CD4-positive, alpha-beta T cell treated with Interleukin-1 beta for 1 hour (primary cell): ENCODE measurements at places on chromosomes 1 and 21.

- no peak for DNase-seq
These were observed 4.2 kb downstream of the SPATA46 start for GRCh38 chr1:162372159-162373071.

DNA sequence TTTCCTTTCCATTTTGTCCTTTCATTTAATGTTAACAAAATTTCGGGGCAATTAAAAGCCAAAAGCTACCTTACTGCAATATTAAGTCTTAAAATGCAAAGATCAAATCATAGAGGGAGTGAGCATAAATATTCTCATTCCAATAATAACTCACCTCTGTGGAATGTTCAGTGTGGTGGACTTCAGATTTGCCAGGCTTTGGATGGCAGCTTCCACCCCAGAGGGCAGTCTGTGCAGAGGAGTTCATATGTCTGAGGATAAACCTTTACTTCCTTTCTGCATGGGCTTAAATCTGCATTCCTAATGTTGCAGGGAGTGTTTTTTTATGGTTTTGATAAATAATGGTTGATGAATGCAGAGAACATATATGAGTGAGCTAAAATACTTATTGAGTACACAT is 16.3 kb downstream of the KIAA0040 start:
- no peak for DNase-seq

- DNase-seq: no peak
These were observed 526.9 kb downstream of the MATN1 start for GRCh38 chr1:30196457-30196856.

GRCh38 chr21:41466024-41466820 is 40.2 kb downstream of the MX1 start:
- no peak for DNase-seq

GRCh38 chr1:173603056-173603591 is at the start of gene SLC9C2:
Gene SLC9C2, minus strand, starts transcription at chr1:173603072. Its CDS starts 1,296 bp downstream, at chr1:173601776.
- no peak for DNase-seq

- DNase-seq: no peak
These were observed 529.5 kb downstream of the KCNT2 start for GRCh38 chr1:196078691-196079090.

DNA sequence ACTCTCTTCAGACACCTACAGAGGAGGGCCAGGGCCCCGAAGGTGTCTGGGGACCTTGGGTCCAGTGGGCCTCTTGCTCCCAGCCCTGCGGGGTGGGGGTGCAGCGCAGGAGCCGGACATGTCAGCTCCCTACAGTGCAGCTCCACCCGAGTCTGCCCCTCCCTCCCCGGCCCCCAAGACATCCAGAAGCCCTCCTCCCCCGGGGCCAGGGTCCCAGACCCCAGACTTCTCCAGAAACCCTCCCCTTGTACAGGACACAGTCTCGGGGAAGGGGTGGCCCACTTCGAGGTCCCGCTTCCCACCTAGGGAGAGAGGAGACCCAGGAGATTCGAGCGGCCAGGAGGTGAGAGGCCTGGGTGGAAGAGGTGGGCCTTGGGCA is 3.7 kb downstream of the ADAMTSL4 start:
- no peak for DNase-seq

GRCh38 chr1:62452951-62453350 is 16.1 kb downstream of the USP1 start:
- DNase-seq: no peak

GRCh38 chr1:187682112-187682511 is 853.4 kb downstream of the PLA2G4A start:
- no peak for DNase-seq

DNA sequence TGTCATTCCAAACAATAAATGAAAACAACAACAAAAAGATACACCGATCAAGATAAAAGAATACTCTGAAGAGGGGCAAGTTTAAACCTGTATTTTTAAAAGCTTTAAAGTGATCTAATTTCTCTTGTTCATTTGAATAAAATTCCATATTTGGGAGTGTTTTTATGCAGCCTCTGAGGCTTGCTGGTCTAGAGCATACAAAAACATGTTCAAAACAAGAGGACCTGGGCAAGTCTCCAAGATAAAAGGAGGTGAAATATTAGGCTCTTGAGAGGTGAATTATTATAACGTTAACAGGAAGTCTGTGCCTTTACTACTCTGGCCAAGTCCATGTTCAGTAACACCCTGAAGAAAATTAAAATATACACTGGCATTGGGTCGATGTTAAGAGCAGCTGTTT is 20.1 kb downstream of the URB1 start:
- DNase-seq: no peak
